CD8-positive, alpha-beta memory T cell (primary cell): ENCODE measurements at places on chromosomes 3 and 15. TPM values are rescaled to one million over a fixed set of nuclear protein-coding genes. Genes with fewer than 3 reads are reported as not detected.

FRMD4B gene
- total RNA-seq = 40.3 TPM

INSYN1 gene
- not detected for total RNA-seq

ALDH1A3 gene
- total RNA-seq = not detected

- DNase-seq = peak; percentile 0
- H3K4me1 ChIP-seq = peaks cover 14% of the 10 kb centered on the region
- H3K4me3 ChIP-seq = no peak overlapping the region
- H3K27ac ChIP-seq = no peak overlapping the region
- H3K27me3 ChIP-seq = no peaks in the 10 kb centered on the region
Measured at GRCh38 chr15:77027697-77028450, 32.9 kb downstream of the PSTPIP1 start.

DNA sequence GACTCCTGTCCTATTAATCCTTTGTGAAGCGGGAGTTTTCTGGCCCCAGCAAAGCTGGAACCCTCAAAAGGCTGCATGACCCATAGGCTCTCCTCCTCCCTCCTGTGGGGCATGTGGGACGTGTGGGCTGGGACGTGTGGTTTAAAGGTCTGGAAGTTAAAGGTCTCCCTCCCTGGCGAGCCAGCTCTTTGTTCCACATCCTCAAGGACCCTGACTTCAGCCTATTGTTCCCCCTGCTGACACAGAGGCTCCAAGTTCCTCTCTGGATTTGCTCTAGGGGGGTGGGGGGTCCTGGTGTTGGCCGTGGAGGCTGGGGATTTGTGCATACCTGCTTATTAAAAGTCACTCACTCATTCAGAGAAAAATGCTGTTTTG, 44.2 kb downstream of the SMAD6 start:
- H3K27ac ChIP-seq = no peak overlapping the region
- no peaks in the 10 kb centered on the region for H3K27me3 ChIP-seq
- DNase-seq = no peak
- no peak overlapping the region for H3K4me3 ChIP-seq

- no peak for DNase-seq
- H3K36me3 ChIP-seq = no peaks in the 10 kb centered on the region
- no peak overlapping the region for H3K4me3 ChIP-seq
- no peaks in the 10 kb centered on the region for H3K4me1 ChIP-seq
Measured at GRCh38 chr3:25468866-25469319, 40.8 kb downstream of the RARB start.

BRK1 gene
- total RNA-seq = 105 TPM

DNA sequence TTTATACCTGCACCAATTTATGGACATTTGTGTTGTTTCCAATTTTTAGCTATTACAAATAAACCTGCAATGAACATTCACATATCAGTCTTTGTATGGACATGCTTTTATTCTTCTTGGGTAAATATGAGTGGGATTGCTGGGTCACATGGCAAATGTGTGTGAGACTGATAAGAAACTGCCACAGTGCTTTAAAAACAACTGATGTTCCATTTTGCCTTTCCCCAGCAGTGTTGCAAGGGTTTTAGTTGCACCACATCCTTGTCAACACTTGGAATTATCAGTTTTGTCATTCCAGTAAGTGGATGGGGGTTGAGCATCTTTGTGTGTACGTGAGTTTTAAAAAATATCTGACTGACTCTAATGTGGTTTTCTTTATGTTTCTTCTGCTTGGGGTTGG, 191.2 kb downstream of the PLCL2 start:
- DNase-seq = no peak
- H3K4me3 ChIP-seq = no peak overlapping the region
- peaks cover 32% of the 10 kb centered on the region for H3K4me1 ChIP-seq
- no peaks in the 10 kb centered on the region for H3K27me3 ChIP-seq

DNA sequence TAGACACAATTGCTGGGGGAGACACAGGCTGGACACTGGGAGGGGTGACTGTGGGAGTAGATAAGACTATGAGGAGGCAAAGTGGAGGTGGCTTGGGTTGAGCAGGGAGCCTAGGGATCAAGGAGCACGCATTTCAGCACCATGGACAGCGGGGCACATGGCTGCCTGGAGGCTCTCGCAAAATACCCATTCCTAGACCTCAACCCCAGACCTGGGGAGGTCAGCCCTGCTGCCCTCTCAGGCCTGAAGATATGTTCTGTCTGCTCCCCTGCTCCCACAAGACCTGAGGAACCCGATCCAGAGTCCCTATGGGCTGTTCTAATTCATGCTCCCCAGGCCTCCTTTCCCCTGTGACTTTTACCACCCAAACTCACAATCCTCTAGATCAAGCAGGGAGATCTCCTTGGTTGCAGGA, 16.0 kb upstream of the CPEB1 start:
- no peak overlapping the region for H3K4me3 ChIP-seq
- H3K4me1 ChIP-seq = no peaks in the 10 kb centered on the region
- DNase-seq = no peak
- no peaks in the 10 kb centered on the region for H3K36me3 ChIP-seq
- H3K27ac ChIP-seq = no peak overlapping the region
- no peaks in the 10 kb centered on the region for H3K27me3 ChIP-seq

DNA sequence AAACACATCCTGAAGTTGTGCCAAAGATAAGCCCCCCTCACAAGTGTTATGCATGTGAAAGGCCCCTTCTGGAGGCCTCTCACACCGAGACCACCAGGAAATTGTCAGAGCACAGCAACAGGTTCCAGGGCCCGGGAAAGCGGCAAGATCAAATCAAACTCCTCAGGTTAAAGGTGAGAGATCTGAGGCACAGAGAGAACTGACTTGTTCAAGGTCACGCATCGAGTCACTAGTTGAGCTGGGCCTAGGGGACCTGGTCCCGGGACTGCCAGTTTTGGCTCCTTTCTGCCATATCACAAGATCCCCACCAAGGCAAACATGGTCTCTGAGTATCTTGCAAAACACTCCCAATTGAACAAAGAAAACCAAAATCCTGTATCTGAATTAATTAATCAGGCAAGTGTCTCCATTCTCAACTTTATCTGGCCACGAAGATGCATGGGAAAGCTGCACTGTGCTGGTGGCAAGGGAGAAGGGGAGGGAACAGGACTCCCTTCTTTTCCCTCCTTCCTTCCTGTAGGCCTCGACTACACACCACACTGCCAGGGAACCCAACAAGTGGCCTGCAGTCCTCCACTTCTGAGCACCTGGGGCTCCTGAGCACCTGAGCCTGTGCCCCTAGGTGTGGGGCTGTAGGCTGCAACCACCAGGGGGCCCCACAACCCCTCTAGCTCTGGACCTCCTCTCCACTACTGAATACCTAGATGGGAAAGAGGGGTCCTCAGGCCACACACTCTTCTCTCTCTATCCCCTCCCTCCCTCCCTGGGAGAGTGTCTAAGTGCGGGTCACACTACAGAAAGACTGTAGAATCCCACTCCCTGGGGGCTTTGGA, 37.3 kb downstream of the ANP32A start:
- peak; percentile 52 for DNase-seq
- H3K4me1 ChIP-seq = peaks cover 10% of the 10 kb centered on the region
- peaks cover 38% of the 10 kb centered on the region for H3K36me3 ChIP-seq

TLR9 gene
- 0.22 TPM for total RNA-seq

GRCh38 chr3:189459231-189459630, 172.0 kb upstream of the TP63 start:
- H3K4me3 ChIP-seq = no peak overlapping the region
- no peaks in the 10 kb centered on the region for H3K36me3 ChIP-seq
- H3K27me3 ChIP-seq = no peaks in the 10 kb centered on the region
- no peak for DNase-seq

GRCh38 chr3:131007782-131008181, 18.8 kb downstream of the ASTE1 start:
- H3K27me3 ChIP-seq = no peaks in the 10 kb centered on the region
- H3K27ac ChIP-seq = no peak overlapping the region
- no peak for DNase-seq

DNA sequence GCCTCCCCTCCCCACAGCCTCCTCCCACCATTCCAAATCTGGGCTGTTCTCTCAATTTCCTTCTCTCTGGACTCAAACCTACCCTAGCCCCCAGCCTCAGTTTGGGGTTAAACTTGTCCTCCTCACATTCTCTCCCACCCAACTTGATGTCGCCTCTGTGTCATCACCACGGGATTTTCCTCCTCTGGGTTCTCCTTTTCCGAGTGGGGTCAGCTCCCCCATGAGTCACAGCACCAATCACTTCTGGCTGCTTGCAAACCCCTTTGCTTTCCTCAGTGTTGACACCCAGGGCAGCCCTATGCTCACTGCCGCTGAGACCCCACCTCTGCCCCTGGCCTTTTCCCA, 451 bp downstream of the CCR5AS start:
- peak overlapping the region; percentile 57 for H3K4me3 ChIP-seq
- no peak for DNase-seq
- H3K4me1 ChIP-seq = peaks cover 12% of the 10 kb centered on the region
- H3K36me3 ChIP-seq = no peaks in the 10 kb centered on the region
- H3K27ac ChIP-seq = peak overlapping the region; percentile 75
- no peaks in the 10 kb centered on the region for H3K27me3 ChIP-seq

GRCh38 chr15:66505818-66506217, 692 bp downstream of the ZWILCH start:
- H3K27me3 ChIP-seq = no peaks in the 10 kb centered on the region
- H3K36me3 ChIP-seq = peaks cover 25% of the 10 kb centered on the region
- no peak for DNase-seq
- peak overlapping the region; percentile 69 for H3K4me3 ChIP-seq

ARGFX gene
- not detected for total RNA-seq

- H3K27ac ChIP-seq = no peak overlapping the region
- H3K4me1 ChIP-seq = no peaks in the 10 kb centered on the region
- no peak overlapping the region for H3K4me3 ChIP-seq
- no peaks in the 10 kb centered on the region for H3K36me3 ChIP-seq
- DNase-seq = no peak
- H3K27me3 ChIP-seq = no peaks in the 10 kb centered on the region
Measured at GRCh38 chr3:178494386-178494785, 41.9 kb upstream of the KCNMB2 start.

PPARG gene
- 0.66 TPM for total RNA-seq

- no peak overlapping the region for H3K27ac ChIP-seq
- no peak for DNase-seq
- no peaks in the 10 kb centered on the region for H3K4me1 ChIP-seq
- no peak overlapping the region for H3K4me3 ChIP-seq
- no peaks in the 10 kb centered on the region for H3K36me3 ChIP-seq
- H3K27me3 ChIP-seq = peaks cover 6% of the 10 kb centered on the region
Measured at GRCh38 chr15:72402726-72403125, 4.6 kb downstream of the TMEM202 start.

SLC30A4 gene
- 3.1 TPM for total RNA-seq

DNA sequence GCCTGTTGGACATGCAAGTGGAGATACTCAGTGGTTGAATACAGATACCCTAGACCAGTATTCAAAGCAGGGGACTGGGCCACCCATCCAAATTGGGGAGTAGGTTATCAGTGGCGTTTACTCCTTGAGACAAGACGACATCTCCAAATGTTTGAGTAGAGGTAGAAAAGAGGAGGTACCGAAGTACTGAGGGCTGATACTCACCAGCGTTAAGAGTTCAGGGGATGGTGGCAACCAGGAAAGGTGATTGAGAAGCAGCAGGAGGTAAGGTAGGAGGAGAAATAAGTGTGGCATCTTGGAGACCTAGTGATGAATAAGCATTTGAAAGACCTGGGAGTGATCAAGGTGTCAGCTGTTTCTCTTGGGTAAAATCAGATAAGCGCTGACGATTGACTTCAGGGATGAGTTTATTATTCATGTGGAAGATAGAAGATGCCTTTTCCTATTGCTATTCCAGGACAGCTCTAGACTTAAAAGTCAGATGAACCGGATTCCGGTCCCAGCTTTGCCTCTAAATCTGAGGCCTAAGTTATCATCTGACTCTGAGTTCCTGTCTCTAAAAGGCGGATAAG, 96.3 kb downstream of the GHSR start:
- DNase-seq = no peak
- H3K36me3 ChIP-seq = peaks cover 17% of the 10 kb centered on the region
- H3K4me3 ChIP-seq = no peak overlapping the region
- no peak overlapping the region for H3K27ac ChIP-seq
- H3K4me1 ChIP-seq = no peaks in the 10 kb centered on the region
- no peaks in the 10 kb centered on the region for H3K27me3 ChIP-seq

- H3K36me3 ChIP-seq = no peaks in the 10 kb centered on the region
- no peaks in the 10 kb centered on the region for H3K27me3 ChIP-seq
- no peaks in the 10 kb centered on the region for H3K4me1 ChIP-seq
- no peak for DNase-seq
- H3K4me3 ChIP-seq = no peak overlapping the region
- no peak overlapping the region for H3K27ac ChIP-seq
Measured at GRCh38 chr3:195012100-195012499, 258.9 kb downstream of the XXYLT1 start.

TGM5 gene
- total RNA-seq = not detected

APOD gene
- not detected for total RNA-seq

SERINC4 gene
- 0.20 TPM for total RNA-seq

GRCh38 chr3:38964204-38964603, 87.5 kb downstream of the SCN11A start:
- no peaks in the 10 kb centered on the region for H3K36me3 ChIP-seq
- no peak overlapping the region for H3K4me3 ChIP-seq
- no peak for DNase-seq
- H3K27ac ChIP-seq = no peak overlapping the region
- H3K27me3 ChIP-seq = no peaks in the 10 kb centered on the region

- H3K4me1 ChIP-seq = no peaks in the 10 kb centered on the region
- H3K4me3 ChIP-seq = no peak overlapping the region
- H3K36me3 ChIP-seq = no peaks in the 10 kb centered on the region
- H3K27ac ChIP-seq = no peak overlapping the region
- H3K27me3 ChIP-seq = no peaks in the 10 kb centered on the region
Measured at GRCh38 chr15:79025201-79025600, 65.4 kb downstream of the RASGRF1 start.

LRTM1 gene
- not detected for total RNA-seq

- H3K27me3 ChIP-seq = no peaks in the 10 kb centered on the region
- H3K4me1 ChIP-seq = peaks cover 31% of the 10 kb centered on the region
- DNase-seq = no peak
- H3K27ac ChIP-seq = no peak within 1 kb of the TSS
- H3K36me3 ChIP-seq = no peaks in the 10 kb centered on the region
Measured at GRCh38 chr3:169869484-169870220, at the start of gene LRRC31. LRRC31 (minus strand) TSS chr3:169869935; CDS start chr3:169869807, 128 bp downstream.

DNA sequence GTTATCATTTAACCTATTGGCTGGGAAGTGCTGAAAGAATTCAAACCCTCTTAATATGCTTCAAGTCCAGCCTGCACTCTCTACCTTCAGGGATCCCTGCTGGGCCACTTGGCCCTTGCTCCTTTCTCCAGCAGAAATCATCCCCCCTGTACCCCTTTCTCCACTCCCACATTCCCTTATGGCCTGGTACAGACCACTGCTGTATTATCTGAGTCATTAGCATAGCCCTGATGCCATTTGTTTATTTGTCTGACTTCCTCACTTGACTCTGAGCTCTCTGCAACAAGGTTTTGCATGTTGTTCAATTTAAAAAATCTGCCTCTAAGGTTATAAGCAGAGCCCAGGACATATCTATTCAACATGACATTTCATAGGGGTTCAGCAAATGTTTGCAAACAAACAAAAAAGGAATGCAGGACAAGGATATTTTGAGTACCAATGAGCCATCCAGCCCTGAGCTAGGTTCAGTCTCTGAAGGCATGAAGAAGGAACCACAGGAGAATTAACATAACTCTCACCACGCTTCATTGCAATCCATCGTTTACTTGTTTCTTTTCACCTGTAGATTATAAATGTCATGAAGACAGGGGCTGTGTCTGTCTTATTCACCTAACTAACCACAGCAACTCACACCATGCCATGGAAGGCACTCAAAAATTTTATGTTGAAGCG, 26.6 kb upstream of the HES1 start:
- no peak overlapping the region for H3K4me3 ChIP-seq
- no peak overlapping the region for H3K27ac ChIP-seq
- H3K27me3 ChIP-seq = no peaks in the 10 kb centered on the region
- H3K36me3 ChIP-seq = no peaks in the 10 kb centered on the region
- H3K4me1 ChIP-seq = no peaks in the 10 kb centered on the region
- DNase-seq = no peak
